ENCODE measurements at places on chromosomes 12 and 14.
A peak's percentile ranks its signal among the peaks of the same experiment; 100 is the strongest.

DNA sequence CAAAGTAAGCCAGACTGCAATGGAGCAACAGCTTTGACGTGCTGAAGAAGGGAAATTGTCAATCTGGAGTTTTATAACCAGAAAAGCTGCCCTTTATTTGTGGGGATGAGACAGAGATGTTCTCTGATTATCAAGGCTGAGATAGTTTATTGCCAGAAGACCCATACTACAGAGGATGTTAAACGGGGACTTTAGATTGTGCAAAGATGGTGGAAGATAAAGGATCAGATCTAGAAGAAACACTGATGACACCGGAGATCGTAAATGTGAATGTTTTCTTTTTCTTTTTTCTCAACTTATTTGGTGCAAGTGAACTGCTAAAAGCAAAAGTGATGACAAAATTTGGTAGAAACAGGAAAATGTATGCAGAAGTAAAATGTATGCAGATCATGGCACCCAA lies 178.3 kb upstream of the PLEKHG7 start:
- DNase-seq, result no peak

- DNase-seq, result peak; percentile 47
Measured at GRCh38 chr12:87866578-87867292, 162.5 kb downstream of the C12orf50 start.

DNA sequence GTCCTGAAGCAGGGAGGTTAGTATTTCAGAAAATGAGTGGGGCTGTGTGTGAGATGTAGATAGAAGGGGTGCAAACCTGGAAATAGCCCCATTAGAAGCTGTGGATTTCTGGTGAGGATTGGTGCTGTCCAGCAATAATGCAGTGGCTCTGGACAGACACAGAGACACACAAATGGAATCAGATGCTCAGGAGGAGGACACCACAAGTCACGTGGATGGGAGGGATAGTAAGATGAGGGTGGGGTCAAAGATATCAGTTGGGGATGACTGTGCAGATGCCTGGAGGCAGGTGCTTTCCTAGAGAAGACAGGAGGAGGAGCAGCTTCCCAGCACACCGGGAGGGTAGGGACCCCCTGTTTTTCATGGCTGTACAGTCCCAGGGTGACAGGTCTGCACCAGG lies 136.5 kb downstream of the PLXNC1 start:
- no peak for DNase-seq

GRCh38 chr12:72228424-72228823 lies 43.7 kb upstream of the TRHDE start:
- no peak for DNase-seq

DNA sequence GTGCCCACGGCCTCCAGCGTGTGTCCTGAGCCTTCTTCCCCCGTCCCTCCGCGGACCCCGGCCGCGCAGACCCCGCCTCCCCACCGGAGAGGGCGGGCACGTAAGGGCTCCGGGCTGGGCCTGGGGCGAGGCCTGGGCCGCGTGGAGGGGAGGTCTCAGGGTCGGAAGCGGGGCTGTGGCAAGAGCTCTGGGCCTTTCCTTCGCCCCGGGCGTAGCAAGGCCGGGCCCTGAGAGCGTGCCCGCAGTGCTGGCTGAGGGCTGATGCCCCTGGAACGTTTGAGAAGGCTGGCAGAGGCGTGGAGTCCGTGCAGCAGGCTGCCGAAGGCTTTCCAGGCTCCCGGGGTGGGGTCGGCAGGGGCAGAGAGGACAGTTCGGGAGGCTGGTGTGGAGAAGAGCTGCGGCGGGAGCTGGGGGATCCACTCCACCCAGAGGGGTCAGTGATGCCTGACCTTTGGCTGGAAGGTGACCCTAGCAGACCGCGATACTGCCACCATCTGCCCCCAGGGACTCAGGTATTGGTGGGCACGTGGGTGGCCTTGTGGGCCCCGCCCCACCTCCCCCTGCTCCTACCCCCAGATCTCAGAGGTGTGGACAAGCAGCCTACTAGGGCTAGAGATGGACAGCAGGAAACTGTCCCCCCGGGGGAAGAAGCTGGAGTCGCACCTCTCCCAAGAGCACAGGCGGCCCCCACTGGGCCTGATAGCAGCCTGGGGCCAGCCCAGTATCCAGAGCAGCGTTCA lies 558 bp downstream of the TEX22 start:
- no peak for DNase-seq

DNA sequence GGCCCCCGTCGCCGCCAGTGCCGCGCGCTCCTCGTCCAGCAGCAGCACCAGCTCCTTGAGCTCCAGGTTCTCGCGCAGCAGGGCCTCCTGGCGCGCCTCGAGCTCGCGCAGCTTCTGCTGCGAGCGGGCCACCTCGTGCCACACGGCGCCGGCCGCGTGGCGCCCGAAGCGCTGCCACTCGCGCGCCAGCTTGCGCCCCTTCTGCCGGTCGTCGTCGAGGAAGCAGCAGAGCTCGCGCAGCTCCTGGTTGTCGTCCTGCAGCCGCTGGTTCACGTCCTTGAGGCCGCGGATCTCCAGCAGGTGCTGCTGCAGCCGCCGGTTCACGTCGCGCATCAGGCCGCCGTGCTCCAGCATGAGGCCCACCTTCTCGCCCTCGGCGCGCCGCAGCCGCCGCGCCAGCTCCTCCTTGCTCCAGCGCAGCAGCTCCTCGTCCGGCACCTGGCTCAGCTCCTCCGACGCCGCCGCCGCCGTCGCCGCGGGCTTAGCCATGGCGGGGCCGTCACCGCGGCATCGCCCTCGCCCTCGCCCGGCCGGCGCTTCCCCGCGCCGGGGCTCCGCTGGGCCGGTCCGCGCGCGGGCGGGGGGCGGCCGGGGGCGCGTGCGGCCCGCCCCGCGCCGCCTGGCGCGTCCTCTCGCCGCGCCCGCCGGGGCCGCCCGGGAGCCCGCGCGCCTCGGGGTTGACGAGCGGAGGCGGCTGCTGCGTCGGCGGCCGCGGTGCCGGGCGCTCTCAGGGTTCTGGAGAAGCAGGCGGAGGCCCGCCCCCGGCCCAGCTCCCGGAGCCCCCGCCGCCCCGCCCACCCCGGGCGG lies at the start of gene CCDC85C:
Gene CCDC85C, minus strand, starts transcription at position 737 of the 807 bp plus-strand sequence. Its CDS starts 248 bp downstream, at position 489.
- no peak for DNase-seq

DNA sequence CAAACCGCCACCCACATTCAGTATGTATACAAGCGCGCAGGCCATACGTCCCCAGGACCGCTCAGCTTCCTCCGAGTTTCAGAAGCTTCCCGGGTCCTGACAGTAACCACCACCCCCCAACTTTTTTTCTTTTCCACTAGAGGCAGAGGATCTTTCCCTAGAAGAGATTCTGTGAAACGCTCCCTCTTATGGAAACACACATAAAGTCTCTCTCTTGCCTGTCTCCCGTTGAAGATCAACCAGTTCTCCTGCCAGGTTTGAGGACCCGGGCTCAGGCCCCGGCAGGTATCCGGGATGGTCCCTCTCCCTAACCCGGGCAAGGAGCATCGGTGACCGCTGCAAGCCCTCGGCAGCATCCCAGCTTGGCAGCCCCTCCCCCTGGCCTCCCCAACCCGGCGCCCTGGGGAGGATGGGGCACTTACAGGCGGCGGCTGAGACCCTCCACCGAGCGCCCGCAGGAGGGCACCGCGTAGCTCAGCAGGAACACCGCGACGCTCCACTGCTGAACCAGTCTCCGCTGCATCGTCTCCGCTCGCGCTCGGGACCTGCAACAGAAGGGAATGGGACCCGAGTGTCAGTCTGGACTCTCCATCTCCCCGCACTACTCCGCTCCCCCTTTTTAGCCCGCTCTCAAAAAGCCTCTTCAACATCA lies 3.4 kb downstream of the PTHLH start:
- DNase-seq, result peak; percentile 50

DNA sequence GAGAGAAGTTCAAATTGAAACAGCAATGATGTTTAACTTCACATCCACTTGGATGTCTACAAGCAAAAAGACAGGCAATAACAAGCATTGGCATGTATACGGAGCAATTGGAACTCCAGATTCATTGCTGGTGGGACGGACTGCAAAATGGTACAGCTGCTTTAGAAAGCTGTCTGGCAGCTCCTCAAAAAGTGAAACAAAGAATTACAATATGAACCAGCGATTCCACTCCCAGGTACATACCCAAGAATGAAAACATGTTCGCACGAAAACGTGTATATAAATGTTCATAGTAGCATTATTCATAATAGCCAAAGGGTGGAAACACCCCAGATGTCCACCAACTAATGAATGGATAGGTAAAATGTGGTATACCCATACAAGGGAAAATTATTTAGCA lies 125.7 kb downstream of the HMGA2 start:
- DNase-seq, result no peak

DNA sequence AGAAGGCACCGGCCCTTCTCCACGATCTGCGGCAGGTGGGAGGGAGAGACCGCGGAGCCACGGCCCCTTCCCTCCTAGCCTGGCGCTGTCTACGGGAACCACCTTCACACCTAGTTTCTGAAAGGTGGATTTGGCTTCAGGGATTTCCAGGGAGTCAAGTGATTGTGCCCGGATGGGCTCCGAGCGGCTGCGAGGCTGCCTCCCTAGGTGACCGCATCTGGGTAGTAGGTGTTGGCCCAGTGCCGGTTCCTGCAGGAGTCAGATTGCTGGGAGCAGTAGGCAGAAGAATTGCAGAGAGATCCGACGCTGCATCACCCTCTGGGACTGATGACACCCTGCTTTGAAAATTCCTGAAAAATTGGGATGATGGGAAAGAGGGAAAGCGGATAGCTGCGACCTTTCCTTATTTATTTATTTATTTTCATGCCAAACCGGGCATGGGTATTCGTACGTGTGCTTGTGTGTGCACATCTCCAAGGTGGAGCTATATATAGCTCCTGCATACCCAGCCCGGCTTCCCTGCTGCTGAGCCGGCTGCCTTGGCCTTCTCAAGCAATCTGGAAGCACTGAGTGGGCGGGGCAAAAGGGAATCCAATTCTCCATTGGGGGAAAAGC lies 1.1 kb downstream of the CNTN1 start:
- no peak for DNase-seq

GRCh38 chr14:36052063-36052462 lies 124.5 kb downstream of the PTCSC3 start:
- no peak for DNase-seq

DNA sequence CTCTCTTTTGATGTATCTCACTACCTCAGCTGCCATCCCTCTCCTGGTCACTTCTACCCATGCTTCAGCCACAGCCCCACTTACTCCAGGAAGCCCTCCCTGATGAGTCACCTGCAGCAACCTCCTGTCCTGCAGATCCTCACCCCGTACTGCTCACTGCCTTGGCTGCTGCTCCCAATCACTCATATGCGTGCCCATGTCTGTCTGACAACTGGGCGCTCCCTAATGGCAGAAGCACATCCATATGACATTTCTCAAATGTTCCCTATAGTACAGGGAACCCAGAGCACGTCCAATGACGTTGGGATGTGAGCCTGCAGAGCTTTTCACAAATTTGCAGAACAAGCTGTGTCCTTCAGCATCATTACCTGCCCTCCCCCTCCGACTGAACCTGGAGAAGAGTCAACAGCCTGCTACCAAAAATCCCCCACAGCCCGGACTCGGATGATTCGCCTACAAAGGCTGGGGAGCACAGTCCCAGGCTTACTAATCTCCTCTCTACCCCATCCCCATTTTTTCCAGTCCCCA lies 90.0 kb downstream of the SINHCAF start:
- no peak for DNase-seq

DNA sequence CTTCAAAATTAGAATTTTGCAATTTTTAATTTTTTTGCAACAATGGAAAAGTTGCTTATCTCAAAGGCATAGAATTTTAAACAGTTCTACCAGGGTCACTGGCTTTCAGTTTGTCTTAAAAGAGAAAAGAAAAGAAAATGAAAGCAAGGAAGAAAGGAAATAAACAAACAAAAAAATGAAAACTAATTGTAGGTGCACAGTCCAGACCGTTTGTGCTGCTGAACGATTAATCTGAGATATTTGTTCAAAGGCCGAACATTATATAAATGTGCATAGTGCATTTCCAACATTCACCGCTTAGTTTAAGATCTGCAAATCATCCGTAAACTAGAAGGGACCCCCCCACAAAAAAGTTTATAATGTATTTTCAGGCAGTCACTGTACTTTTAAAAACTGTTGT lies 5.5 kb upstream of the OTX2 start:
- DNase-seq, result no peak

DNA sequence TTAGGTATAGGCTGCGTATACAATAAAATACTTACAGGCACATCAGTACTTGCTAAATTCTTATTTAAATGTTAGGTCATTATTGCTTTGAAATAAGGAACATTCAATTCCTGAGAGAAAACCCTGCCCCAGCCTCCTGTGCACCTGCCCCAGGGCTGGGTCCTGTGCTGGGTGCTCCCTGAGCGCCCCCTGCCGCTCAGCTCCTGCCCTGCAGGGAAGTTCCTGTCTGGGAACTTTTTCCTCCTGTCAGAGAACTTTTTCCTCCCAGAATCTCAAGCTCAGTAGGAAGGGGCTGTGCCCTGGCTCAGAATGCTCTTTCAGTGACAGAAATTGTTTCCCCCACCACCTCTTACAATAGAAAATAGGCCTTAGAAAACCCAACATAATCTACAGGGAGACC lies 751.1 kb downstream of the TMEM121 start:
- no peak for DNase-seq

GRCh38 chr12:3740480-3741231 lies 12.3 kb downstream of the CRACR2A start:
- no peak for DNase-seq

- no peak for DNase-seq
Measured at GRCh38 chr12:34215213-34215892, 193.1 kb downstream of the ALG10 start.
